ENCODE measurements at places on chromosomes 7 and 10.

- no peak for DNase-seq
Observed at GRCh38 chr7:48380921-48381320, 209.7 kb downstream of the ABCA13 start.

- DNase-seq: no peak
Observed at GRCh38 chr7:106381252-106381651, 96.5 kb upstream of the NAMPT start.

- no peak for DNase-seq
Observed at GRCh38 chr7:97218767-97219166, 101.3 kb downstream of the SDHAF3 start.

GRCh38 chr10:125795128-125795527 lies 19.5 kb upstream of the MMP21 start:
- DNase-seq: no peak

GRCh38 chr10:48505394-48506112 lies 99.3 kb downstream of the ARHGAP22 start:
- no peak for DNase-seq

- no peak for DNase-seq
Observed at GRCh38 chr7:15016766-15017165, 114.2 kb upstream of the DGKB start.

- DNase-seq: no peak
Observed at GRCh38 chr10:38119038-38119437, 24.9 kb downstream of the ZNF37A start.

Data from GM19239 (cell line).